ENCODE measurements at places on chromosomes 1 and 21.
A peak's percentile ranks its signal among the peaks of the same experiment; 100 is the strongest.

DNA sequence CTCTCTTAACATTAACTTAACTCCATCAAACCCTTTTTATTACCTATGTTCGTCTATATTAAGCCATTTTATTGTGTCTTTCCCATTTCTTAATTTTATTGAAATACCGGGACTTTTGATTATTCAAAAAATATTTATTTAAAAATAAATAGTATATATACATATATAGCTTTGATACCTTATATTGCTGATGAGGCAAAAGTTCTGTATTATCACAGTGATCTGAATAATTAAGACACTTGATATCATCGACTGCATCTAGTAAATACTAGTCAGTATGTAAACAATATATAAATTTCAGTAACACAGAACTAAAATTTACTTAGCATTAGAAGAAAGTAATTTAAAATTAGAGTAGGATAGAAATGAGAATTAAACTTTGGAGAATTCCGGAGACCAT lies 22.0 kb downstream of the TTLL7 start:
- DNase-seq = no peak

DNA sequence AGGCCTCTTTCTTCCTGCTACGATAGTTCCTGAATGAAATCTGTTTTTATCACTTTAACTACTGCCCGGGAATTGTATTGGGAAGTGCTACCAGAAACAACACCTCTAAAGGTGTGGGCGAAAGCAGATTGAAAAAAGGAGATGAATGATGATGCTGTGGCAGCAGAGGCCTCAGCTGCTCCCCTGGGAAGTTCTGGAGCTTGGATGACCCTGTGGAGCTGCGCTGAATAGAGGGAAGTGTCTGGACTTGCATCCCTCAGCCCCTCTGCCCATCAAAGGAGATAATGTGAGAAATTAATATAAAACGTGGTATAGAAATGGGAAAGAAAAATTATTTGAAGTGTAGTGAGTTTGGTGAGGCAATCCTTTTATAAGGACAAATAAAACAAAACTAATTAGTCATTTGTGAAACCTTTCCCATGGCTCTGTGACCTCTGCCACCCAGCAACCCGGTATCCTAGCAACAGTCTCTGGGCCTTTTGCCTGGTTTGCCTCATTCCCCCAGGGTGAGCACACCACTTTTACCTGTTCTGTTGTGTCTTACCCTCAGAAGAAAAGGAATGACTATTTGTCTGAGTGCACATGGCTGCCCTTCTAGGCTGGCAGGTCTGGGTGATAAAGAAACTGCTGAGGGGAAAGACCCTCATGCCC lies 21.3 kb downstream of the OVAAL start:
- peak; percentile 15 for DNase-seq

DNA sequence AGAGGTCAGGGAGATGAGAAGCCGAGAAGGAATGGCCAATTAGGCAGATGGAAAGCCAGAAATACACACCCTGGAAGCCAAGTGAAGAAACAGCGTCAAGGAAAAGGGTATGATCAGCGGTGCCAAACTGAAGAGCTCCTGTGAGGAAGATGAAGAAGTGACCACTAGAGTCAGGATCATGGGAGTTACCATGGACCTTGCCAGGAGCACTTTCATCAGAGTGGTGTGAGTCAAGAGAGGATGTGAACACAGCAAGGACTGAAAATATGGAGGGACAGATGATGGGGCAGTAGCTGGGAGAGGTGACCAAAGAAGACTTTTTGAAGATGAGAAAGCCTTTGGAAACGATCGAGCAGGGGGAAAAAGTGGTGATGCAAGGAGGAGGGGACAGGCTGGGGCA lies 50.4 kb downstream of the CD34 start:
- DNase-seq = no peak

DNA sequence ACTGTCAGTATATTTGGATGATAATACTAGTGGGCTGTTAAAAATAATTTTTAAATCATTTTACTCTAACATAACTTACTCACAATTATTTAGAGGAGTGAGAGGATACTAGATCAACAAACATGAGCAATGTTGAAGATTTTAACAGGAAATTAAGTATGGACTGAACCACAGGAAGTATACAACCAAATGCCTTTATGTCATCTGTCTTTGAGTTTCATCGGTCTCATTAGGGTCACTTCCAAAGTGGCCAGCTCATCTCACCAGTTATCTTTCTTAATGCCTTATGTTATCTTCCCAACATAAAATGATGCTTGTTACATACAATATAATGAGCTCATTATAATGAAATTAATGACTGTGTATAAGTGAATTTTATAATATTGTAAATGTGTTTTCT lies 1.5 kb upstream of the RGS1 start:
- DNase-seq = no peak

GRCh38 chr1:29912425-29912824 lies 676.1 kb downstream of the PTPRU start:
- DNase-seq = no peak

GRCh38 chr1:44568128-44568900 lies 106.0 kb downstream of the TMEM53 start:
- no peak for DNase-seq

DNA sequence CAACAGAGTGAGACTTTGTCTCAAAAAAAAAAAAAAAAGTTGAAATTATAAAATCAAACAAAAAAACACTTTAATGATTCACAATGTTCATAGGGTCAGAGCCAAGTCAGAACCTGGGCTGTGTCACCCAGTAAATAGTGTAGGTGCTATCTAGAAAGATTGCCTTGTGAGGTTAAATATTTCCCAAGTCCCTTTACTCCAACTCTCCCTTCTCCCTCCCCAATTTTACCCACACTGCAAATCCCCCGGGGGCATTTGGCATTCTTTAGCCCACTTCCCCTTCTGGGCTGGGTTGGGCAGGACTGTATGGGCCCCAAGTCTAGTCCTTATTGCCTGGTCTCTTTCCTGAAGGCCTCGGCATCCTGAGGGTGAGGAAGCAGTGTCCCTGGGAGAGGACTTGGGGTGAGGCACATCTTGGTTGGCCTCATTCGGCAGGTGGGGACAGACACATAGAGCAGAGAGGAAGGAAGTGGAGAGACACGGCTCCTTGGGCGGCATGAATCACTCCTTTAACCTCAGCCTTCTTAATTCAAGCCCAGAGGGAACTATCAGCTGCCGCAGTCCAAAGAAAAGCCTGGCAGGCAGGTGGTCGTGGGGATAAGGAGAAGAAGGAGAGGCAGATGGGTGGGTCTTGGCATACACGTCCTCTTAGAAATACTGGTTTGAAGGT lies 8.2 kb downstream of the ADORA1 start:
- DNase-seq = no peak

DNA sequence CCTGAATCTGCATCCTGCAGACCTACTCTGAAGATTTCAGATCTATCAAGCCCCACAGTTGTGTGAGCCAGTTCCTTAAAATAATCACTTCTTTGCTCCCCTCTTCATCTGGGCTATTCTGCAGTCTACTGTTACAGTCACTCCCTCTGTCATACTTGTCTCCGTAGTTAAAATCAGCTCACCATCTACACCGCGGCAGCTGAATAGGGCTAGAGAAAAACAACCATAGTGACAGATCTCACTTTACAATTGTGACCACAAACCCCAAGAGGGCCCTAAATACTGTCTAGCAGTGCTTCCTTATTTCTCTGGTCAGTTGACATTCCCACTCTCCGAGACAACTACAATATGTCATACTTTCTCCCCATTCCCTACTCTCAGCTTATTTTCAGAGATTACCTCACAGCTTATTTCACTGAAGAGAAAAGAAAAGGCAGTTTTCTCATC lies 12.9 kb downstream of the DESI2 start:
- DNase-seq = no peak

DNA sequence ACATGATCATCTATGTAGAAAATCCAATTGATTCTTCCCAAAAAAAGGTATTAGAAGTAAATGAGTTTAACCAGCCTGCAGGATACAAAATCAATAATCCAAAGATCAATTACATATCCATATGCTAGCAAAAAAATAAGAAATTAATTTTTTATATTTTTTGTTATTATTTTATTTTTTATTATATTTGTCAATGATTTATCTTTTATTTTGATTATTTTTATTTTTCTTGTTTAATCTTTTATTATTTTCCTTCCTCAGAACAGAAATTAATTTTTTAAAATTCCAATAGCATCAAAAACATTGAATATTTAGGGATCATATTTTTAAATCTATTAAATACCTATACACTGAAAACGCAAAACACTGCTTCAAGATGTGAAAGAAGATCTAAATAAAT lies 331.2 kb downstream of the PLPP3 start:
- DNase-seq = no peak

GRCh38 chr1:228975238-228975907 lies 240.1 kb downstream of the RHOU start:
- DNase-seq = no peak

DNA sequence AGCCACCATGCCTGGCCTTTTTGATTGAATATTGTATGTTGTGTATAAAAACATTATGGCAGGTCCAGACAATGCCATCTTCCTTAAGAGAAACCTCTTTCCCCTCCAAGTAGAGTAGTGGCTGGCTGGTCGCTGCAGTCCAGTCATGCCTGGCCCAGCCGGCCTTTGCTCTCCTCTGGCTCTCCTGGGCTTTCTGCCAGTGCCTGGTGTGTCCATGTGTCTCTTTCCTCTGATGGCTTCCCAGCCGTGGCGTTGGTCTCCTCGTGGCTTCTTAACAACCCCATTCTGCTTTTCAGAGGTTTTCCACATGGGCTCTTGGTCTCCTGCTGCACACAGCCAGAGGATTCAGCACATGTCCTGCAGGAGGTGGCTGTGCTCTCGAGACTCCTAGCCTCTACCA lies 58.7 kb downstream of the DIP2A start:
- DNase-seq = no peak

DNA sequence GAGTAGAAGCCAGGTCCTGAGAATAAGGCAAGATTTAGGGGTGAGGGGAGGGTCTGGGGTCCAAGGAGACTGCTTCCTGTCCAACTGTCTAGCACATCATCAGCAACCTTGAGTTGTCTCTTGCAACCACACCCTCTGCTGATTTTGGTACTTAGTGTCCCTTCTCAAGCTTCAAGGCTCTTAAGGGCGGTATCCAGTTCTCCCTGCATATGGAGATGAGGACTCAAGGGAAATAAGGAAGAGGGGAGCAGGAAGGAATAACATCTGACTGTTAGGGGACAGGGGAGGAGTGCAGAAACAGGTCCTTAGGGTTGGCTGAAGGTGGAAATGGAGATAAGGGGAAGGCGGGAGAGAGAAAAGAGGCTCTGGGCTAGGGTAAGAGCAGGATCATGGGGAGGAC lies 12.3 kb downstream of the MYOG start:
- no peak for DNase-seq

- no peak for DNase-seq
Measured at GRCh38 chr1:228849011-228849541, 113.8 kb downstream of the RHOU start.

- no peak for DNase-seq
Measured at GRCh38 chr1:247367786-247368422, 36.2 kb upstream of the ZNF496 start.

DNA sequence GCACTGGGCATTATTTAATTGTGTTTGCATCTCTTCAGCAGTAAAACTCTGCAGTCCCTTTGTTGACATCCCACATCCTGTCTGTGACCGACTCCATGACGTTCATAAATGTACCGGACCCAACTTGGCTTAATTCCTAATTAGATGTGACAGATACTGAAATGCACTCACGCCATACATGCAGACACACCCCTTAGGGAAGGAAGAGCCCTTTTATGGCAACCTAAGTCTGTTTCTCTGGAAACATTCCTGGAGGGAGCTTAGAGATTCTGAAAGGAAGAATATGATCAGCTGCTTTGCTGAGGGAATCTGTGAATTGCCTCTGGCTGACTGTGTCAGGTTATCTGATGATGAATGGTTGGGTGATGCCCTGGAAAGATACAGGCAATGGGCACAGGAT lies 33.4 kb downstream of the ADAMTS5 start:
- DNase-seq = no peak

DNA sequence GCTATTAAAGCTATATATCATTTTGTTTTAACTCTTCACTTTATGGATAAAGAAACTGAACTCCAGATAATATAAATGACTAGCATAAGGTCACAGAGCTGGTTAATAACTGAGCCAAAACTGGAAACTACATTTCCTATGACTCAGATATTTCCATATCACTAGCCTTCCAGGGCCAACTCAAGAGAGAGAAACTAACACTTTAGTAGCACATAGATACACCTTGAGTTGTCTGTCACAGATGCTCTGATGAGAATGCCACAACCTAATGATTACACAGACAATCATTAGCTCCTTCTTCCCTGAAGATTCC lies 40.7 kb downstream of the NME7 start:
- no peak for DNase-seq

GRCh38 chr1:5915587-5916571 lies 76.3 kb downstream of the NPHP4 start:
- DNase-seq = no peak

DNA sequence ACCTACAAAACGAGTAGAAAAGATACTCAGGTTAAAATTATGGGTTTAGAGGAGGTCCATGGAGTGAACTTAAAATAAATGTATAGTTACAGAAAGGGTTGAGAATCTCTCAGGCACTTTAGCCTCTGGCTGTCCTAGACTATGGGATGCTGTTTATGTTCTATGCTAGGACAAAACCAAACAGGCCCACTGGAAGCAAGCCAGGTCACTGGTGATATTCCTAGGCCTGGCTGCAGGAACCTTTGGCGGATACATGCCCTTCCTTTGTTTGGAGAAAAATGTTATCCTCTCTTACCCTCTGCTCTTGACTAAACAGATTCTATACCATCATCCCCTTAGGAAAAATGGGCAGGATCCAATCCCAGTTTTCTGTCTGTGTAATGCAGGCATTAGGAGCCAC lies 90.7 kb upstream of the DUSP10 start:
- no peak for DNase-seq

- DNase-seq = no peak
Measured at GRCh38 chr1:231954751-231955150, 328.2 kb downstream of the DISC1 start.

DNA sequence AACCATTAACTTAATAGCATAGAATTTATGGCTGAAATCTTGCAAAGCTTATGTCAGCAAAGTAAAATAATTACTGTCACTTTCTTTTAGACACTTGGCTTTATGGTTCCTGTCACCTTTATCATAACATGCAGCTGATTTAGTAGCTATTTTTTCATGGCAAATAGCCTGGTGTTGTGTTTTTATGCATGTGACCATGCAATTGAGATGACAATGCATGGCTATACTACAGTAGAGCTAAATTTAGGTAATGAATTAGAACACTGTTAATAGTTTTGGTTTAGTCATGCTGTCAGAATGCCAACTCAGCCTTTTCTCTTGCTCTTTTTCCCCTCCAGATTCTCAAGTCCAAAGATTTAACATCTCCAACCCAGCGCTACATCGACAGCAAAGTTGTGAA lies 88.6 kb downstream of the TGFB2 start:
- DNase-seq = no peak

DNA sequence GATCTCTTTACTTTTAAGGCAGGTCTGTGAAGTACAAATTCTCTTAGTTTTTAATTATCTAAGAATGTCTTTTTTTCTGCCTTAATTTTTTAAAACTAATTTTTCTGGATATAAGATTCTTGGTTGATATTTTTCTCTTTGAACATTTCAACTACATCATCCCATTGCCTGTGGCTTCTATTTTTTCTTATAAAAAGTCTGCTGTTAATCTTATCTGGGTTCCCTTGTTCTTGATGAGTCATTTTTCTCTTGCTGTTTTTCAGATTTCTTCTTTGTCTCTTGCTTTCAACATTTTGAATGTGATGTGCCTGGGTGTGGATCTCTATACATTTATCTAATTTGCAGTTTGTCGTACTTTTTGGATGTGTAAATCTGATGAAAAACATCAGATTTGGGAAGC lies 525.2 kb upstream of the PBX1 start:
- no peak for DNase-seq

Data from NCI-H1092 (cell line).